Ureter (tissue), 1 donor: ENCODE measurements at places on chromosomes 16 and 17. TPM values are rescaled to one million over a fixed set of nuclear protein-coding genes. Genes with fewer than 3 reads are reported as not detected.

GRCh38 chr17:3916825-3917224, 560 bp upstream of the P2RX1 start:
- no peak for DNase-seq

GRCh38 chr17:238964-239259, 57.5 kb upstream of the DOC2B start:
- no peak for DNase-seq

The TP53TG3 gene
- not detected for total RNA-seq

DNA sequence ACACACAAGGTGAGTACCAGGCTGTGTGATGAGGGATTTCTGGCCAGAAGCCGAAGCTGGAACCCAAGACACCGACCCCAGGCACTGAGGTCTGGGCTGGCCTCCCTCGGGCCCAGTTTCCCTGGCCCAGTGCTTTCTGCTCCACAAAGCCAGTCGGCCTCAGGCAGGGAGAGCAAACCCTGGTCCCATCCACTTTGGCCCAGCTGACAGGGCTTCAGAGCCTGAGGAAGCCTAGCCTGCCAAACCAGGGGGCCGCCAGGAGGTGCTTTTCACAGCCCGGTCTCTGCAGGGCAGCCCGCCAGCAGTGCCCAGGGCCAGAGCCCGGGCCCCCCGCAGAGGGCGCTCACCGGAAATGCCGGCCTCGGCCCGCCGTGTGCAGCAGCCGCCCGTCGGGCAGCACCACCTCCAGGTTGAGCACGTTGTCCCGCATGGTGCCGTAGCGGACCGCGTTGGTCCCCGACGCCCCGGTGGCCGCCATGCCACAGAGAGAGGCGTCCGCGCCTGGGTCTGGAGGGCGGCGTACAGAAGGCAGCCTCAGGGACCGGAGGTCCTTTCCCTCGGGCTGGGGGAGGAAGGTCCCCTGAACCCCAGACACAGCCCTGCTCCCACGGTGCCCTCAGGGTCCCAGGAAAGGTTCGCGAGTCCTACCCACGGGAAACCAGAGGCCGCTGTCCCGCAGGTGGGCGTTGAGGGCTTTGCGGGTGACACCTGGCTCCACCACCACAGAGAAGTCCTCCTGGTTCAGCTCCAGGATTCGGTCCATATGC, 2.2 kb downstream of the LDHD start:
- no peak for DNase-seq

DNA sequence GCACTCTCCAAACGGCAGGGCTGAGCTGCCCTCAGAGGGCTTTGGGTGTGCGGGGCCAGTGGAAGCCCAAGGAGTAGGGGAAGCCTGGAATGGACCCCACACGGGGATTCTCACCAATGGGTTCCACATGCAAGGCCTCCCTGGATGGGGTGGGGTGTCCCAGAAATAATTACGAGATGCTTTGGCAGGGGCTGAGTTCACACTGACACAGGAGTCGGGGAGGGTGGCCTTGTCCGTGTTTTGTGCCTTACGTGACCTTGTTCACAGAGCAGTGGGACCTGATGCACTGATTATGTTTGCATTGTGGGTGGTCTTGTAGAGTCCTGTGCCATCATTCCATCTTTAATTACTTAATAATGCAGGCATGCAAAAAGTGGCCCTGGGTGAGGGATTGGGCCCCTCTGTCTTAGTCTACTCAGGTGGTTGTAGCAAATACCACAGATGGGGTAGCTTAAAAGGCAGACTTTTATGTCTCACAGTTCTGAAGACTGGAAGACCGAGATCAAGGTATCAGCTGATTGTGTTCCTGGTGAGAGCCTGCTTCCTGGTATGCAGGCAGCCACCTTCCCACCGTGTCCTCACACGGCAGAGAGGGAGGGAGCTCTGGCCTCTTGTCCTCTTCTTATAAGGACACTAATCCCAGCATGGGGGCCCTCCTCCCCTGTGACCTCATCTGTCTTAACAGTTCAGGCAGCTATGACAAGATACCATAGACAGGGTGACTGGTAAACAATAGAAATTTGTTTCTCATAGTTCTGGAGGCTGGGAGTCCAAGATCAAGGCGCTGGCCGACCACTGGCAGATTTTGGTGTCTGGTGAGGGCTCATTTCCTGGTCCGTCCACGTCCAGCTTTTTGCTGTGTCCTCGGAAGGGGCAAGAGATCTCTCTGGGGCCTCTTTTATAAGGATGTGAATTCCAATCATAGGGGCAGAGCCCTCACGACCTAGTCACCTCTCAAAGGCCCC, 239.4 kb downstream of the IRF8 start:
- no peak for DNase-seq

The GPS2 gene
- 67.6 TPM for total RNA-seq

DNA sequence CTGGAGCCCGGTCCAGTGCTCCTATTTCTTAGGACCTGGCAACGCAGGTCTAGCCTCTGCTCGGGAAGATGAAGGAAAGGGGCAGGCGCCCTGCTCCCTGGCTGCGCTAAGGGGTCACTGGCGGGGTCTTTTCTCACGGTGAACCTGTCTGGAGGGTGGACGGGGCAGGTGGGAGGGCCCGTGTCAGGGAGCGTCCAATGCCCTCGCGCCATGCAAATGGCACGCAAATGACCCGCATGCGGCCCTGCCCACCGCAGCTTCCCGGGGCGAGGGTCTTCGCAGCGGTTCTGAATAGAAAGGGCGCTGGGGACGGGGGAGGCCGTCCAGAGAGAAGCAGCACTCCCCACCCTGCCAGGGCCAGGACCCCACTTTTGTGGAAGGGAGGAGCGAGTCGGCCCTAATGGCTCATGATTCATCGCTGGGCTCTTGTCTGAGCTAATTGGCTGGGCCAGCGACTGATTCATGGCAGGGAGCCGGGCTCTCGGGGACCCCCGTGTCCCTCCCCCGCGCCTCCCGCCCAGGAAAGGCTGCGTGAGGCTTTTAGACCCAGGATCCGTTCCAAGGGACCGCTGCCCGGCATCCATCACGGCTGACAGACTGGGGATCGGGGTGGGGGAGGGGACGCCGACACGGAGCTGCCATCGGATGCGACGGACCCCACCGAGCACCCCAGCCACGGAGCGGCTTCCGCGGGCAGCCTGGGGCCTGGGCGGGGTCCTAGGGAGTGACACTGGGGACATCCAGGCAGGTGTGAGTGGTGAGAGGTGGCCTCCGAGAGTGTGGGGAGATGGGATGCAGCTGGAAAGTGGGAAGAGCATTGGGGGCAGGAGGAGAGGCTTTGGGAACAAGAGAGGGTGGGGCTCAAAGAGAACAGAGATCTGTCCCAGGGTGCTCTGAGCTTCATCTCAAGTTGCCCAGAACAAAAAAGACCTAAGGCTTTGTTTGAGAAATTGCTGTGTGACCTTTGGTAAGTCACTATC, 25.0 kb upstream of the NGFR start:
- DNase-seq: no peak

- no peak for DNase-seq
These were observed 2.8 kb upstream of the KSR1 start for GRCh38 chr17:27453471-27453870.

DNA sequence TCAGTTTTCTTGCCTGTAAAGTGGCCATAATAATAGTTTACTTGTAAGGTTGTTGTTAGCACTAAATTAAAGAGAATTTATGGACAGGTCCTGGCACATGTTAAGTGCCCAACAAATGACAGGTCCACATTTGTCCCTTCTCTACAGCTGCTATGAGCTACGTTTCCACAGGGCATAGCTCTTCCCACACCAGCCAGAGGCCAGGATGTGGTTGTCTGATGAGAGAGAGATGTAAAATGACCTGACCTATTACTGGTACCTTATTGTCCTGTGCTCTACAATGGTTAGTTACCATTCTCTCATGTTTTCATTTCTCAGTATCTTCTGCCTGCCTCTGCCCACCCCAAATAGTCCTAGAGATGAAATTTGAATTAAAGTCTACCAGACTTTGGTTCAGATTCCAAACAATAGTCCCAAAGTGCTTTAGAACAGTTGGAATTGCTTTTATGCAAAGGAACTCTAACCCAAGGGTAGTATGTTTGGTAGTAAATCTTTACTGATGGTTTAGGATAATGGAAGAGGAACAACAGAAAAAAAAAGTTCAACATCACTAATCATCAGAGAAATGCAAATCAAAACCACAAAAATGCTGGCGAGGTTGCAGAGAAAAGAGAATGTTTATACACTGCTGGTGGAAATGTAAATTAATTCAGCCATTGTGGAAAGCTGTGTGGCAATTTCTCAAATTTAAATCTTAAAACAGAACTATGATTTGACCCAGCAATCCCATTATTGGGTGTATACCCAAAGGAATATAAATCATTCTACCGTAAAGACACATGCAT, 57.1 kb upstream of the ANKFN1 start:
- no peak for DNase-seq

The CCT6B gene
- 6.3 TPM for total RNA-seq

DNA sequence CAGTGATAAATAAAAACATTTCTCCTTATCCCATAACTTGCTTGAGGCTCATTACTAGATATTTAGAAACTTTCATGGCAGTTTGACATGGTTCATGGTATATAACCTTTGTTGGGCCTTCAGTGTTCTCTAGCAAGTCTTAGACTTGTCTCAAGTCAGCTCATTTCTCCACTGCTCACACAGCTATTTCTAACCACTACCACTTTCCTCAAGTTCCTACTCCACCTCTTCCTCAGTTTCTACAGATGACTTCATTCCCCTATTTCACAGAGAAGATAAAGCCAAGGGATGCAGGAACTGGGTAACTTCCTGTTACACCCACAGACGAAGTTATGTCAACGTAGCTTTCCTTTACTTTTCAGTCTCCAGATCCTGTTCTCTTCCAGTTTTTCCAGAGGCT, 23.2 kb downstream of the NLK start:
- DNase-seq: no peak

The CLEC18B gene
- 2.4 TPM for total RNA-seq

The IL34 gene
- total RNA-seq: 3.7 TPM

GRCh38 chr17:64771980-64772844, 110.1 kb upstream of the SMURF2 start:
- no peak for DNase-seq

DNA sequence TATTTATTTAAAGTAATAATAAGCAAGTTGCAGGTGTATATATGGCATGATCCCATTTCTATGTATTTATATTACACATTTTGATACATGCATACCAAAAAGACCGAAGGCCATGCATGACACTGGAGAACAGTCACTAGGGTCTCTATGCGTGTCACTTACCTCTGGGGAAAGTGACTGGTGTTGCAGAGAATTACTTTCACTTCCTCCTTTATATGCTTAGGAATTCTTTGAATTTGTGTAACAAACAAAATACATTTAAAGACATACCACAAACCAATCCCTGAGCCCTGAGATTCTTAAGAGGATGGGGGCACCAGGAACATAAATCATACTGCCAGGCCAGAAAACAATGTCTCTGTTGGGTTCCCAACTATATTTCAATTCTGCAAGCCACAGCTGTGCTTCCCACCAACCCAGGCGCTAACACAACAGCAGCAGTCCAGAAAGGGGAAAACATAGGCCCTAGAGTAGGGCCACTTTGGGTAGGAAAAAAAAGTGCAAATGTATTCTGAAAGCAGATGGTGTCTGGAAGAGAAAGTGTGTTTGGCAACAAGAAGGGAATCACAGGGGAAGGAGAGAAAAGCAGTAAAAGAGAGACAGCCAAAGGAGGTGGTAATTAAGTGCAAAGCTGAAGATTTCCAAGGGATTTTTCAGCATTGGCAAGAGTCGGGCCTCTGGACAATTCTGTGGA, 24.5 kb upstream of the HYDIN start:
- no peak for DNase-seq

DNA sequence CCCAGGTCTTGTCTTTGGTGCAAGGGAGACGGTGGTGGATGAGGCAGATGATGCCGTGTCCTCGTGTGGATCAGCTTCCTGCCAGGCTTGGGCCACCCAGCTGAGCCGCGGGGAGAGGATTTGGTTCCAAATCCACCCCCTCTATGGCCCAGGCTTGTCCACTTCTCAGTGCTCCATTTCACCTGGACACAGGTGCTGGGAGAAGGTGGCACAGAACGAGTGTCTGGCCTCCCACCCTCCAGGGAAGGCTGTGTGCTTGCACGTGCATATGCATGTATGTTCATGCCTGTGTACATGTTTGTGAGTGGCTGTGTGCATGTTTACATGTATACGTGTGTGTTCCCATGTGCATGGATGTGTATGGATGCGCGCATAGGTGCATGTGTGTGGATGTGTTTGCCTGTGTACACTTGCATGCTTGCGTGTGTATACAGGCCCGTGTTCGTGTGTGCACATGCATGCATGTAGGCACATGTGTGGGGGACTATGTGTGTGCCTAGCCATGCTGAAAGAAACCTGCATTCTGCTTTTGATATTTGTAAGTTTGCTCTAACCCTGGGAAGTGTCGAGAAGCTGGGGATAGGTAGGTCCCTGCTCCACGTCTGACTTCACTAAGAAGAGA, 196.3 kb downstream of the IRF8 start:
- DNase-seq: no peak

The KIFC3 gene
- total RNA-seq: 117 TPM

The MYH1 gene
- 0.05 TPM for total RNA-seq

GRCh38 chr16:77617996-77618395, 104.3 kb upstream of the NUDT7 start:
- no peak for DNase-seq

GRCh38 chr17:39667945-39668924, at the start of gene PNMT:
Gene PNMT, plus strand, starts transcription at chr17:39668453. Its CDS starts 23 bp downstream, at chr17:39668476.
- peak; percentile 69 for DNase-seq

GRCh38 chr17:60857556-60858080, 180.0 kb downstream of the BCAS3 start:
- no peak for DNase-seq

GRCh38 chr16:71954699-71955195, 45.5 kb downstream of the PKD1L3 start:
- no peak for DNase-seq
